Panc1 (cell line): ENCODE measurements at places on chromosomes 16 and 17. TPM values are rescaled to one million over a fixed set of nuclear protein-coding genes. Genes with fewer than 3 reads are reported as not detected.

Gene SLC6A2
- total RNA-seq = 0.10 TPM

Gene HYDIN
- total RNA-seq = 0.80 TPM

Gene MFAP4
- 0.92 TPM for total RNA-seq

Gene SCARF1
- total RNA-seq = 6.6 TPM

- DNase-seq = no peak
- H3K4me1 ChIP-seq = no peaks in the 10 kb centered on the region
- H3K4me3 ChIP-seq = no peak overlapping the region
- no peaks in the 10 kb centered on the region for H3K36me3 ChIP-seq
- no peak overlapping the region for H3K27ac ChIP-seq
Observed at GRCh38 chr16:86033016-86033474, 134.1 kb downstream of the IRF8 start.

- no peaks in the 10 kb centered on the region for H3K36me3 ChIP-seq
- no peak overlapping the region for H3K27ac ChIP-seq
- DNase-seq = no peak
- H3K4me1 ChIP-seq = no peaks in the 10 kb centered on the region
- H3K27me3 ChIP-seq = no peaks in the 10 kb centered on the region
Observed at GRCh38 chr17:1260770-1261161, 9.5 kb upstream of the BHLHA9 start.

Gene JMJD8
- 73.9 TPM for total RNA-seq

- H3K4me1 ChIP-seq = no peaks in the 10 kb centered on the region
- H3K36me3 ChIP-seq = no peaks in the 10 kb centered on the region
- DNase-seq = no peak
- no peak overlapping the region for H3K27ac ChIP-seq
- no peaks in the 10 kb centered on the region for H3K27me3 ChIP-seq
Observed at GRCh38 chr16:50596762-50597450, 48.7 kb downstream of the NKD1 start.

DNA sequence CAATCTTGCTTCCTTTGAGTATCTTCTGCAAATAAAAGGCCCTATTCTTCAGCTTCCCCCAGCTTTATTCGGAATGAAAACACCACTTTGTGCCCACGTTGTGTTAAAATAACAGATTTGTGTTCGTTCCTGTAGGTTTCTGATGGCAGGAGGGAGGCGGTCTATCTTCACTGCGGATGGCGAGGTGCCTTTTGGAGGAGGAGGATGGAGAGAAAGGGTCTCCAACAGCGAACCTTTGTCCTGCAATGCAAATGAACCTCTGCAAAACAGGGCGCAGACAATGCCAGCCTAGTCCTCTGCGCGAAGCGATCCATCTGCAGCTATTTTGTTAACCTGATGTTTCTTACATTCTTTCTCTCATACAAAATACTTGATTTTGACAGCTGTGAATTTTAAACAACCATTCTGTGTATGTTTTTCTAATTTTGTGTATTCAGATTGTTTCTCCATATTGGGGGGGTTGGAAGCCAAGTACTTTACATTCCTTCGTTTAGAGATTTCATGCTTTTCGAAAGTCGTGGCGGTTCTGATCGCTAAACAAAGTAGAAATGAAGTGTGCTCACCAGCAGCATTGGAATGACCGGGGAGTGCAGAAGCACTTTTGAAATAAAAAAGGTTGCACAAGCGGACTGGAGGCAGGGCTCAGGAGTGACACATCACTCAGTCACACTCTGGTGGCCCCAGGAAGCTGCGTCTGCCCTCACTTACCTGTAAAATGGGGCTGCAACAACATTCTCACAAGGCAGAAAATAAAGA lies 279.0 kb upstream of the IRX5 start:
- no peak overlapping the region for H3K4me3 ChIP-seq
- no peak for DNase-seq
- no peaks in the 10 kb centered on the region for H3K4me1 ChIP-seq
- H3K27me3 ChIP-seq = 0 out of 2 replicates have a peak, but pooled peaks cover 2% of the 10 kb centered on the region
- H3K27ac ChIP-seq = no peak overlapping the region
- no peaks in the 10 kb centered on the region for H3K36me3 ChIP-seq

GRCh38 chr17:53137869-53138268 lies 684.9 kb upstream of the KIF2B start:
- no peaks in the 10 kb centered on the region for H3K27me3 ChIP-seq
- no peak overlapping the region for H3K4me3 ChIP-seq
- no peaks in the 10 kb centered on the region for H3K36me3 ChIP-seq
- no peak overlapping the region for H3K27ac ChIP-seq

Gene CRISPLD2
- total RNA-seq = 12.9 TPM

Gene C16orf96
- total RNA-seq = 0.15 TPM

GRCh38 chr17:44501866-44502375 lies 1.3 kb downstream of the GPATCH8 start:
- peak overlapping the region; percentile 71 for H3K4me3 ChIP-seq
- H3K27me3 ChIP-seq = no peaks in the 10 kb centered on the region
- peaks cover 12% of the 10 kb centered on the region for H3K4me1 ChIP-seq
- DNase-seq = no peak

GRCh38 chr17:41629826-41630670 lies 5.7 kb upstream of the KRT17 start:
- peaks cover 12% of the 10 kb centered on the region for H3K4me1 ChIP-seq
- no peaks in the 10 kb centered on the region for H3K36me3 ChIP-seq
- DNase-seq = no peak
- no peak overlapping the region for H3K27ac ChIP-seq
- no peaks in the 10 kb centered on the region for H3K27me3 ChIP-seq

Gene GGNBP2
- total RNA-seq = 57.2 TPM

DNA sequence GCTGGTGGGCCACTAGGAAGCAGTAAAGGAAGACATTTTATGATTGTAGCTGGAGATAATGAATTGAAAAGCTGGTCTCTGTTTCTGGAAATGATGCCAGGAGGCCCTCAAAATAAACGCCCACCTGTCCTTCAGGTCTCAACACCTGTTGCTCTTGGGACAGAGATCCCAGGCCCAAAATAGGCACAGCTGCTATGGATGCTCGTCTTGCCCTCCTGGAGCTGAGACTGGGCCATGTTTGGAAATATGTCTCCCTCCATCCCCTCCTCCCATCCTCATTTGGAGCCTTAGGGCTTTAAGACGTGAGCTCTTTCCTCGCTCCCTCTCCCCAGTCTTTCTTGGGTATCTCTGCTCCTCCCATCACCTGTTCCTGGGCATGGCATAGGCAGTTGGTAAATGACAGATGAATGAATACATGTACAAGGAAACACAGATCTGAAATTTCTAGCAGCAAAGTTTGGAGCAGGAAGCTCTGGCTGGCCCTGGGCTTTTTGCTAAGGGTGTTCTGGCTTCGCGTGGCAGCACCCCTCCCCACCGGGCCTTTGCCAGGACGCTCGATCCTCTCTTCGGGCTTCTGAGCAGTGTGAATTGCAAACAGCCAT lies 33.3 kb downstream of the MYH3 start:
- no peak overlapping the region for H3K27ac ChIP-seq
- no peaks in the 10 kb centered on the region for H3K36me3 ChIP-seq
- DNase-seq = no peak
- no peaks in the 10 kb centered on the region for H3K4me1 ChIP-seq
